ENCODE measurements at places on chromosomes 7 and 10.

GRCh38 chr7:111083413-111083812, 7.5 kb upstream of the LRRN3 start:
- DNase-seq: no peak

DNA sequence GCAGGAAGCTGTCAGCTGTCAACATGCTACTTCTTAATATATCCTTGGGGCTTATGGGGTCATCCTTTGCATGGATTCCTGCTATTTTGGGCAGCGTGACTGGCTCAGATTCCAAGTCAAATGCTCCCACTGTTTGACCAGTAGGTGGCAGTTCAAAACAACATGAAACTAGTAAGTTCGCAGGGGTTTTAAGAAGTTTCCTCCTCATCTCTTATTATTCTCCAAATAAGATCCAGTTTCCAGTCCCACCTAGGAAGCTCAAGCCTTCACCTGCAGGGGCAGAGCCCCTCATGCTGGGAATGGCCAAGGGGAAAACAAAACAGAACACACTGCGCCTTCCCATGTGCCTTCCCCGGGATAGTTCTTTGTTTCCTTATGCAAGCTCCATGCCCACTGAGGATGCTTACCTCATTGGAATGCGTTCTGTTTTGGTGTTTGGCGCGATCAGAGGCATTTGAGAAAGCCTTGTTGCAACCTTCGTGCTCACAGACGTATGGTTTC, 259.8 kb downstream of the GLI3 start:
- DNase-seq: no peak

- no peak for DNase-seq
Observed at GRCh38 chr10:7561216-7561893, 105.4 kb downstream of the ITIH5 start.

DNA sequence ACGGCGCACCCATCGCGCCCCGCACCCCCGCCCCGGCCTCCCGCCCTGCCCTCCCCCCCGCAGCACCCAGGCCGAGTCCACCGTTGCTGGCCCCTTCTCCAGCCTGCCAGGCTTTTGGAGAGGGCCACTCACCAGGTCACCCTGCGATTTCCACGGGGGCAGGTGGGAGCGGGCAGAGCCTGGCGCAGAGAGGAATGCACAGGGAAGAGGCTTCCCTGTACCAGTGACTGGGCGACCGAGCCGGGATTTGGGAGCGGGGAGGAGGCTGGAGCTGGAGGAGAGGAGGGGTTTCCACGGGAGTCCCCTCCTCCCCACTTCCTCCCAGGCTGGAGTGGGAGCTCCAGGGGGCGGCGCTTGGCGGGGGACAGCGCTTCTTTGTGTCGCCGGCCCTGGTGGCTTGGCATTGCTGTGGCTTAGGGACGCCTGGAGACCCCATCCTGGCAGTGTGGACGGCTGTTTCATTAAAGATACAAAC, 19.3 kb downstream of the TCAF1 start:
- DNase-seq: no peak

GRCh38 chr7:2821161-2821841, 22.8 kb downstream of the GNA12 start:
- no peak for DNase-seq

DNA sequence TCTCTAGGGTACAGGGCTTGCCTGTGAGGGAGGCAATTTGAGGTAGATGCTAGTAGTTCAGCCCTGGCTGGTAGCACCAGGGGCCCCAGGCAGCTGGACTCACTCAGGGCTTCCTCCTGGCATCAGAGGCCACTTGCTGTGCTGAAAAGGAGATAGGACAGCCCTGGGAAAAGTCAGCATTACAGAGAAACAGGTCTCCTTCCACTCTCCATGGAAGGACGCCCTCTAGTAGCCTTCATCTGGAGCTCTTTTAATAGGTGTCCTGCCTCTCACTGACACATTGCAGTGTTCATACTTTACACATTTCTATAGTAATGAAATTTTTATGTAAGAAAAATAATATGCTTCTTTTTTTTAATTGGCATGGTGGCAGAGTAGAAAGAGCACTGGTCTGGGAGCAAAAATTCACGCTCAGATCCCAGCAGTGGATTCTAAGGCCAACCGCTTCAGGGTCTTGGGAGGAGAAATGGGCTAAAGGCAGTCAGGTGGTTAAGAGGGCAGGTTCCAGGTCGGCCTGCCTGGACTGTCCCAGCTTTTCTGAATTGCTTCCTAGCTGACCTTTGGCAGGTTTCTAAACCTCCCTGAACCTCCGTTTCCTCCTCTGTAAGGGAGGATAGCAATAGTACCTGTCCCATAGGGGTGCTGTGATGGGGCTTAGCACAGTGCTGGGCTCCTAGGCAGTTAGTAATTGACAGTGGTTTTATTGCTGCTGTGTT, 35.8 kb downstream of the AIFM2 start:
- DNase-seq: no peak

- DNase-seq: no peak
Observed at GRCh38 chr10:86286236-86287109, 80.1 kb downstream of the GRID1 start.

Measured in activated T-cell treated with anti-CD3 and anti-CD28 coated beads, Interleukin-2, amount 50 U/mL, for 1 hour (primary cell).